ENCODE measurements at places on chromosomes 1 and 21. TPM values are rescaled to one million over a fixed set of nuclear protein-coding genes. Genes with fewer than 3 reads are reported as not detected.

DNA sequence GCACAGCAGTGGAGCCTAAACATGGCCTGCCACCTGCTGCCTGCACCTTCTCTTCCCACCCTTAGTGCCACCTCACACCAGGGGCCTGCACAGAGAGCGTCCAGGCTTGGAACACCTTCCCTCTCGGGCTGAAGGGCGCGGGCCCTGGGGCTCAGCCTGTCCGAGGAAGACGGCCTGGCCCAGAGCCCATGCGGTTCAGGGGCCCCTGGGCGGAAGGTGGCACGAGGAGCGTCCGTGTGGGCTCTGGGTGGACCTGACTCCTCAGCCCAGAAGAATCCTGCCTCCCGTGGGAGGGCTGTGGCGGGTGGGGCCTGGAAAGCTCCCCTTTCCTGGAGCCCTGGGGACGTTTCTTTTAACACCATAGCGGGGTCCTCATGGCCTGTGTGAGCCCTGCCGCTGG, 19.4 kb downstream of the DFFB start:
- no peaks in the 10 kb centered on the region for H3K4me1 ChIP-seq
- no peaks in the 10 kb centered on the region for H3K27me3 ChIP-seq
- H3K36me3 ChIP-seq: peaks cover 5% of the 10 kb centered on the region
- no peak for DNase-seq

DNA sequence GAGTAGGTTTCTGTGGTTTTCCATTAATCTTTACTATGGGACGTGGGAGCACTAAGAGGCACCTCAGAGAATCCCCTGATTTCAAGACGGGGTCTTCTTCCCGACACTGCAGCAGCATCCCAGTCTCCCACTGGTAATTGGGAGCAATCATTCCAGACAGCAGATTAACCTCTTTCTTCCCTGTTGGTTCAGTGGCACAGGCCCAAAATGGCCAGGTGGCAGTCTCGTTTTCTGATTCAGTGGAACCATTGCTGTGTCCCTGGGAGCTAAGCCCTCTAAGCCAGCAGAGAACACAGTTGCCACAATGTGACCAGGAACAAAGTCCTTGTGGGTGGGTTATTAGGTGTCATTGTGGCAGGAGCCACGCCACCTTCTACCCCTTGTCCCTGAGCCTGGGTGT, 342.1 kb downstream of the MATN1 start:
- H3K4me1 ChIP-seq: peaks cover 18% of the 10 kb centered on the region
- no peaks in the 10 kb centered on the region for H3K36me3 ChIP-seq
- no peak overlapping the region for H3K4me3 ChIP-seq

GRCh38 chr1:111731956-111732355, 7.2 kb downstream of the INKA2 start:
- H3K36me3 ChIP-seq: no peaks in the 10 kb centered on the region
- H3K4me3 ChIP-seq: no peak overlapping the region
- peaks cover 19% of the 10 kb centered on the region for H3K4me1 ChIP-seq

- H3K27me3 ChIP-seq: no peaks in the 10 kb centered on the region
- DNase-seq: no peak
- H3K27ac ChIP-seq: no peak overlapping the region
- H3K4me1 ChIP-seq: peaks cover 2% of the 10 kb centered on the region
These were observed 23.8 kb upstream of the CSF1 start for GRCh38 chr1:109886827-109887226.

- DNase-seq: no peak
- no peak overlapping the region for H3K27ac ChIP-seq
- H3K4me1 ChIP-seq: no peaks in the 10 kb centered on the region
These were observed 12.7 kb upstream of the LYPLAL1 start for GRCh38 chr1:219160967-219161366.

GRCh38 chr1:212782422-212783154, 9.0 kb downstream of the NSL1 start:
- peak; percentile 45 for DNase-seq
- peaks cover 6% of the 10 kb centered on the region for H3K4me1 ChIP-seq
- H3K36me3 ChIP-seq: no peaks in the 10 kb centered on the region

DNA sequence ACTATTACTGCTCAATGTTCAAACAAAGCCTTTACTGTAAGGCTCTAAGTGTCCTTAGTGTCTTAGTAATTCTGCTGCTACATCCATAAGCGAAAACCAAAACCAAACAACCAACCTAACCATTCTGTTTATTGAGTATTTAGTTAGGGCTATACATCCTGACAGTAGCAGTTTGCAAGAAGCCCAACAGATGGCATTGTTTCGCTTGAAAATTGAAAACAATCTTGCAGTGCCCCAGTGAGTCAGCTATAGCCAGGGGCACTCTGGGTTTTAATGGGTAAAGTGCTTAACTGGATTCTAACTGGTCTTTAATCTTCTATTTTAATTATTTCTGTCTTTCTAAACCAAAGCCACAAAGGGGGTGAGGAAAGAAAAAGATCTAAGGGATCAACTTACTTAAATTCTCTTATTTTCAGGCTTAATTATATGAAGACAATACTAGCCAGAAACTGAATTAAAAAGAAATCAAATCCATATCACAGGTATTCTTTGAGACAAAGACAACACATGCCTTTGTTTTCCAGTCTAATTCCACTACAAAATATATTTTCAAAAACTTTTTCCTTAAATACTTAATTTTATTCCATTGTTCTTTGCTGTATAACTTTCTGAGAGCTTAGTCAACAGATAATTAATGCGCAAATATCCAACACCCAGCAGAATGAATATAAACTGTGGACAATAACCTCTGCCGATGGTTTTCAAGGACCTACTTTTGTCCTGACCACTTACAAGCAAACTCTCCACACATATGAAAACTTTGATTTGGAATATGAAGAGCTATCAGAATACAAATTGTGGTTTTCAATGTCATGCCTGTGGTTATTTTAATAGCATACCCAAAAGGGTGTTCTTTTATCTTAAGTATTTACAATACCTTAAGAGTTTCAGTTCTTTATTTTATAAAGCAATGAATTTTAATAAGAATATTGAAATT, 15.2 kb downstream of the POGZ start:
- H3K36me3 ChIP-seq: peaks cover 9% of the 10 kb centered on the region
- H3K27me3 ChIP-seq: no peaks in the 10 kb centered on the region
- peak; percentile 59 for DNase-seq
- no peak overlapping the region for H3K4me3 ChIP-seq

GRCh38 chr1:25011943-25012638, 82.0 kb upstream of the RUNX3 start:
- H3K4me1 ChIP-seq: no peaks in the 10 kb centered on the region
- no peaks in the 10 kb centered on the region for H3K36me3 ChIP-seq
- no peak overlapping the region for H3K27ac ChIP-seq
- no peak for DNase-seq
- H3K4me3 ChIP-seq: no peak overlapping the region

OR10J1 gene
- not detected for total RNA-seq
